Skin of body (tissue), 3 donors: ENCODE measurements at places on chromosomes 7 and 10. TPM values are rescaled to one million over a fixed set of nuclear protein-coding genes. Genes with fewer than 3 reads are reported as not detected.

DNA sequence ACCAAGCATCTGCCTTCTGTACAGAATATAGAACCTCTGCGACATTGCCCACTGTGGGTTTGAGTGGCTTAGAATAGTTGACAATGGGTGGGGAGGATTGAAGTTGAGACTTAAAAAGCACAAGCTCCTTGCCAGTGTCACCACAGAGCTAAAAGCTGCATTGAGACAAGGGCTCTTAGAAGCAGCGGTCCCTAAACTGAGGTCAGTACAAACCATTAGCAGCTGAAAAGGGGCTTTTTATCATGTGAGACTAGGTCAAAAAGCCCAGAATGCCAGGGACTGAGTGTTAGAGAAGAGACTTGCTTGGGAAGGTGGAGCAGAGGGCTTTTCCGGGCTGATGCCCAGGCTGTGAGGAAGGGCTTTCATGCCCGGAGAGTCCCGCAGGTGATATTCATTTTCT, 91.3 kb downstream of the POU6F2 start:
- no peak for DNase-seq

GRCh38 chr7:51633006-51633405, 316.4 kb upstream of the COBL start:
- no peak for DNase-seq

- DNase-seq: no peak
These were observed 149.1 kb upstream of the NRG3 start for GRCh38 chr10:81725851-81726250.

DNA sequence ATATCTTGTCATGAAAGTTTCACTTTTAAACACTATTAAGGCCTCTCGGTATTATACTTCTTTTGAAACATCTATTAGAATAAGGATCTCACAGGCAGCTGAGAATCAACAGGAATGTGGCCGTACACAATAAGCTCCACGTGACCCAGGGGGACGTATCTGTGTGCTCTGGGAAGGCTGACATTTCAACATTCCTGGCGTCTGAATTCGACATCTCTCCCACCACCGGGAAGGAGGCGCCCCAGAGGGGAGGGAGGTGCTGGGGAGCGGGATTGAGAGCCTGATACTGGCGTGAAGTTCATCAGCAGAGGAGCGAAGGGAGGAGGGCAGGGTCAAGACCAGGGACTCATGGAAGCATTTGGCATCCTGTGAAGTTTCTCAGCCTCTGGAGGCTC, 401.3 kb downstream of the DNAJB6 start:
- DNase-seq: no peak

DNA sequence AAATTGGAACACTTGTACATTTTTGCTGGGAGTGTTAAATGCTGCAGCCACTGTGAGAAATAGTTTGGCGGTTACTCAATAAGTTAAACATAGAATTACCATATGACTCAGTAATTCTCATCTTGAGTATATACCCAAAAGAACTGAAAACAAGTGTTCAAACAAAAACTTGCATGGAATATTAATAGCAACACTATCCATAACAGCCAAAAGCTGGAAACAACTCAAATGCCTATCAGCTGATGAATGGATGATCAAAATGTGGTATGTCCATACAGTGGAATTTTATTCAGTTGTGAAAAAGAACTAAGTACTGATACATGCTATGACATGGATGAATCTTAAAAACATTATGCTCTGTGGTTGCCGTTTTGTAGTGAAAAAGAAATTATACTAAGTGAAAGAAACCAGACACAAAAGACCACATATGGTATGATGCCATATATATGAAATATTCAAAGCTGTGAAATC, 63.0 kb upstream of the SP4 start:
- no peak for DNase-seq

DNA sequence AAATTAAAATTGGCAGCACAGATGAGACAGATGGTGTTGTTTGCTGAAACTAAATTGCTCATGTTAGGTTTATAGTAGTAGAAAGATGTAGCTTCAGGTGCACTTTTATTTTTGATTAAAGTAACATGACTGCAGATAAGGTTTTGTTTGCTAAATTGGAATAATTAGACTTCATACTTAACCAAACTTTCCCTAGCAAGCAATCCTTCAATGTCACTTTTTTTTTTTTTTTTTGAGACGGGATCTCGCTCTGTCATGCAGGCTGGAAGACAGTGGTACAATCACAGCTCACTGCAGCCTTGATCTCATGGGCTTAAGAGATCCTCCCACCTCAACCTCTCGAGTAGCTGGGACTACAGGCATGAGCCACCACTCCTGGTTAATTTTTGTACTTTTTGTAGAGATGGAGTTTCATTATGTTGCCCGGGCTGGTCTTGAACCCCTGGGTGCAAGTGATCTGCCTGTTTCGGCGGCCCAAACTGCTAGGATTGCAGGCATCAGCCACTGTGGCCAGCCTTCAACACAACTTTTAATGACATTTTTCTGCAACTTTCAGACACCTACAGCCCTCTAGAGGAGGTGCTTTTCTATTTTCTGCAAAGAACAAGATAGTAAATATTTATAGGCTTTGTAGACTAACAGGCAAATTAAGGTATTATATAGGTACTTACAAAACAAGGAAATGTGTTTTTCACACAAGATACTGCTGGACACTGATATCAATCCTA, 84.8 kb upstream of the CCNY start:
- no peak for DNase-seq

GRCh38 chr10:27542812-27543211, 38.7 kb downstream of the RAB18 start:
- DNase-seq: no peak

GRCh38 chr7:158204453-158204852, 383.2 kb downstream of the PTPRN2 start:
- DNase-seq: no peak

DNA sequence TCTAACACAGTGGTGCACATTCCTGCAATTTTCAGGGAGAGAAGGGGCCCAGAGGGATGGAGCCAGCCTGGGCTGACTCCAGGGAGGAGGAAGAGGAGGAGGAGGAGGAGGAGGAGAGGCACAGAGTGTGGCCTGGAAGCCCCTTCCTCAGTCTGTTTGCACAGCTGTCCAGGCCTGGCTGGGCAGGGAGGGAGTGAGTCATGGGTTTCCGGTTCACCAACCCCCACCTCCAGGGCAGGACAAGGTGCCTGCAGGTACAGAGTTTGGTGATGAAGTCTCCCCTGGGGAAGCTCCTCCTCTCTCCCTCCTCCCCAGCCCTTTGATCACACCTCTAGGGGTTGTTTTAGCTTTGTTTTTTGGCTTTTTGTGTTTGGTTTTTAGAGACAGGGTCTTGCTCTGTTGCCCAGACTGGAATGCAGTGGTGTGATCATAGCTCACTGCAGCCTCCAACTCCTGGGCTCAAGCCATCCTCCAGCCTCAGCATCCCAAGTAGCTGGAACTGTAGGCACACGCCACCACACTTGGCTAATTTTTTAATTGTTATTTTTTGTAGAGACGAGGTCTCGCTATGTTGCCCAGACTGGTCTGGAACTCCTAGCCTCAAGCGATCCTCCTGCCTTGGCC, 77.5 kb upstream of the CUX1 start:
- DNase-seq: no peak

- DNase-seq: no peak
These were observed 66.5 kb downstream of the DIP2C start for GRCh38 chr10:623014-623413.

DNA sequence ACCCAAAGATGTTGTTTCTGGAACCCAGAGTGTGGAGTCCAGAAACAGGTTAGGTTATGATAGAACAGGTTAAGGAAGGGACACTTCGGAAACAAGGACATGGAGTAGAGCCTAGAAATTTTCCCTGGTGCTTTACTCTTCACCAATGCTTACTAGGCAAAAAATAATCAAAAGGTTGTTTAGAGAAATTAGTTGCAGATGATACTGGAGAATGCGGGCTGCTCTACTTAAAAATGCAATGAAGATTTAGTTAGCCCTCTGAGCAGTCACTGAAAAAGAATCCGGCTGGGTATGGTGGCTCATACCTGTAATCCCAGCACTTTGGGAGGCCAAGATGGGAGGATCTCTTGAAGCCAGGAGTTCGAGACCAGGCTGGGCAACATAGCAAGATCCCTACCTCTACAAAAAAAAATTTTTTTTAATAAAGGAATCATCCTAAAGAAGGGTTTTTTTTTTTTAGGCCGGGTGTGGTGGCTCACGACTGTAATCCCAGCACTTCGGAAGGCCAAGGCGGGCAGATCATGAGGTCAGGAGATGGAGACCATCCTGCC, 3.3 kb upstream of the UBE2H start:
- DNase-seq: no peak

GRCh38 chr7:125568799-125569198, 639.2 kb upstream of the POT1 start:
- no peak for DNase-seq

DNA sequence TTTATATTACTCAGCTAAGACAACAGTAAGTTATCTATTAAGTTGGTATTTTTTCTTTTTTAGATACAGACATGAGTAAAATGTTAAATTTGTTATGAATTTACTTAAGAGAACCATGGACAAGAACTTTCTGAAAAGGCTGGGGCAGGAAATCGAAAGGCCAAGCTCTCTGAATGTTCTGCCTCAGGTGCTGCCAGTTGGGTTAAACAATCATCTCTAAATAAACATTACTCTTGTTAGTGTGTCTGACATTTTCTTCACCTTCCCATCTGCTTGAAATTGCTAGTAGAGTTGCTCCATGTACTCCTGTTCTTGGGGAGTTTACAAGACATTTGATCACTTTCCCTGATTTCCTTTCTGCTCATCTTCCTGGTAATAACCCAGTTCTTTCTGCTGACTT, 87.5 kb downstream of the ANKRD7 start:
- no peak for DNase-seq

DNA sequence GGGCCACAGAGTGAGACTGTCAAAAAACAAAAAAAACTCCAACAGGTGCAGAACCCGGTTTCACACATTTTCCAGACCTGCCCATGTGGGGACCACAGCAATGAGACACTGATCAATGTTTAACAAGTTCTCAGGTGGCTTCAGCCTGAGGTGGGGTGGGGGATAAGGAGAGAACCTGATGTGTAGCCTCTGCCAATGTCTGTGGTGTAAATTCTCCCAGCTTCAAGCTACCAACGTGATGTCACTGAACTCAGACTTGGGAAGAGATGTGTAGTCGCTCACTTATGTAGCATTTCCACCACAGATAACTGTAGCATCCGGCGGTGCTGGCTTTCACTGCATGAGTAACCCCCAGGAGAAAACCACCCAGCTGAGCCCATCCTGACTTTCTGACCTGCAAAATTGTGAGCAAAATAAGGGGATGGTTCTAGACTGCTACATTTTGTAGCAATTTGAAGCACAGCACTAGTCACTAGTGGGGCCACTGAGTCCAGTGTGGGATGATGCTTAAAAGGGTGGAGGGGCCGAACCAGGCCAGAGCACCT, 13.8 kb upstream of the TNRC18 start:
- DNase-seq: no peak

DNA sequence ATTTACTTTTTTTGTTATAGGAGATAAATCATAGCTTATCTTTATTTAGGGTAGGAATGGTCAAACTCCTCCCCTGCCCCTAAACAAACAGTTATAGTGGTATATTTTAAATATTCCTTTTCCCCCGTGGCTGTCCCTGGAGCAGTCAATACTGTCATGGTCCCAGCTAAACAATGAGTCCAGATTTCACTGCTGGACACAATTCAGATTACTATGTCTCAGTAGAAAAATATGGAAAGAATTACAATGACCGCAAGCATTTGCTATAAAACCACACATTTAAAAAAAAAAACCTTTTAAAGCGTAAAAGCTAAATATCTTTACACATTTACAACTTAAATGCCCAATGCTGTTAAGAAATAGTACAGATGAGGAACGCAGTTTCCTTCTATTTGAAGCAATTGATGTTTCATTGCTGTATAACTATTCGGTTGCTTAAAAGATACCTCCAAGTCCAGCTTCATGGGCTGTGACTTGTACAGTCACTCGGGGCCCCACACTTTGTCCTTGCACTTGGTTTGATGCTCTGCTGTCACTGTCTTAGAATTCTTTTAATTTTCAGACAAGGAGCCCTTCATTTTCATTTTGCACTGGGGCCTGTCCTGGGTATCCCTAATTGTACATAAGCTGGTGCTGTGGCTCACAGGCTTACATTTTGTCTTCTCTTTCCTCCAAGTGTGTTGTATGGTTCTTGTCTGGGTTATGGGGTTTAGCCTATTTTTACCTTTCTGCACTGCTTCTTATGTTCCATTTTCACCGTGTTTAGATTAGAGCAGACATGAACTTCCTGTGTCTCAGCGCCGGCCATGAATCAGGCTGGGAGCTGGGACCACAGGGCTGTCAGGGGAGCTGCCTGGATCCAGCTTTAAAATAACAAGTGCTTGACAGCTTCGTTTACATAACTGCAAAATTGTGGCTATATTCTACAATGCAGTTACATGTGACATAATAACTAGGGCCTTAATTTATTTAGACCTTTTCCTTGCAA, 530.2 kb upstream of the FZD8 start:
- no peak for DNase-seq

GRCh38 chr7:127884066-127884559, 147.1 kb downstream of the LRRC4 start:
- DNase-seq: no peak

DNA sequence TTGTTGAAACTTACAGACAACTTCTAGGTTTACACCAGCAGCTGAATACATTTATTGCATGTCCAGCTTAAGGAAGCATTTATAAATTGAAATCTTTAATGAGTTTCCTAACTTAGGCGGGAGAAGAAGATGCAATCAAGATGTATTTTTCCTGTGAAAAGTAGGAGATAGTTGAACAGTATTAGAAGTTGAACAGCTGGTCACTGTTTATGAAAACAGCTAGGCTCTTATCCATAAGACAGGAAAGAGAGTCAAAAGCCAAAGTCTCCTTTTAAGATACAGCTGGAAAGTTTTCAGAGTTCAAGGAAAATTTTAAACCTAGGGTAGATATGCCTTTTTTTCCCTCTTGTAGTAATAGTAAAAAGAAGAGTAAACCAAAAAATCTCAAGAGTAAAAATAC, 236.1 kb upstream of the FERD3L start:
- DNase-seq: peak; percentile 5

GRCh38 chr10:69826789-69827554, 25.3 kb downstream of the COL13A1 start:
- DNase-seq: no peak

GRCh38 chr7:120966961-120967360, 16.4 kb downstream of the ING3 start:
- no peak for DNase-seq

DNA sequence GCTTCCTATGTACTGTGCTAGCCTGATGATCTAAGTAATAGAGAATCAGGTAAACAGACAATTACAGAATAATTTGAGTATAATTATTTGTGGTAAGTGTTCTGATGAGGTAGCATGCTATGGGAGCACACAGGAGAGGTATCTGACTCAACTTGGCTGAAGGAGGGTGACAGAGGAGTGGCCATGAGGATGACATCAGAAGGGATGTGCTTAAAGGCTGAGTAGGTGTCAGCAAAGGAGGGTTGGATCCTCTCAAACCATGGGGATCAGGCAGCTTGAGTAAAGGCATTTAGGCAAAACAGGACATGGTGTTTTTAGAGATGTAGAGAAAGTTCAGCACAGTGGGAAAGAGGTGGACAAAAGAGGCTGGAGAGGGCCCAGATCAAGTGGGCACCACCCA, 29.0 kb downstream of the KLHDC10 start:
- DNase-seq: no peak

ITIH5 gene
- 28.4 TPM for total RNA-seq

POLR2J2 gene
- 3.6 TPM for total RNA-seq

UNC5B gene
- 11.2 TPM for total RNA-seq

PLXNA4 gene
- 6.8 TPM for total RNA-seq

PAPOLB gene
- 0.30 TPM for total RNA-seq

NRAP gene
- 13.6 TPM for total RNA-seq

ZNF680 gene
- 25.5 TPM for total RNA-seq

EBLN1 gene
- total RNA-seq: not detected
